ENCODE measurements at places on chromosomes 1 and 21.

DNA sequence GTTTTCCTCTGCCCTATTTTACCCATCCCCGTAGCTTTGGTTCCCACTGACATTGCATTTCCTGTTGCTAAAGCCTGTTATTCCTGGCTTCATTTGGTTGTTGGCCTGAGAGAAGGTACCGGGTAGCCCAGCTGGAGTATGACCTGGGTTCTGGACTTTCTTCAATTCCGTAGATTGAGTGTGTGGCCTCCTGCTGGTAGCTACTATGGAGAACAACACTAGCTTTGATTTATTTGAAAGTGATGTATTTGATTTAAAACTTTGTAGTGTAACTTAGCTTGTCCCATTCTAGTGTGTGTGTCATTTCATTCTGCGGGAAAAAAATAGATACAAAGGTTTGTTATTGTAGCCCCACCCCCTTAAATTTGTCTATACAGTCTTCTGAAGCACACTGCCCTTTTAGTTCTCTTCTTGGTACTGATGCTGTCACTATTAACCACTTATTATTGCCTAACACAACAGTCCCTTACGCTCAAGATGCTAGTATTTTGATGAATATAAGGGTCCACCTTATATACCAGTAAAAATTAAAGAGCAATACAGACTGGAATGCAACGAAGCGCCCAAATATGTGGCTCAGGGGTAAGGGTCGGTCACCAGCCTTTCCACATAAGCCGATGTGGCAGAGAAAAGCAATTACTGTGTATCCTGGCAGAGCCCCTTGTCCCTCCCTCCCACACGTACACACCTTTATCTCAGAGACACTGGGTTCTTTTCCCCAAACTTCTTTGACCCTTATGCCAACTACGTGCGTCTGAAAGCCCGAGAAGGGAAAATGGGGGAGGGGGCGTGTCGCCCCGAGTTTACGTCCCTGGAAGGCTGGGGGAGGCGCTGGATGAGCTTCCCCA, 643 bp upstream of the MOV10 start:
- peak; percentile 60 for DNase-seq

DNA sequence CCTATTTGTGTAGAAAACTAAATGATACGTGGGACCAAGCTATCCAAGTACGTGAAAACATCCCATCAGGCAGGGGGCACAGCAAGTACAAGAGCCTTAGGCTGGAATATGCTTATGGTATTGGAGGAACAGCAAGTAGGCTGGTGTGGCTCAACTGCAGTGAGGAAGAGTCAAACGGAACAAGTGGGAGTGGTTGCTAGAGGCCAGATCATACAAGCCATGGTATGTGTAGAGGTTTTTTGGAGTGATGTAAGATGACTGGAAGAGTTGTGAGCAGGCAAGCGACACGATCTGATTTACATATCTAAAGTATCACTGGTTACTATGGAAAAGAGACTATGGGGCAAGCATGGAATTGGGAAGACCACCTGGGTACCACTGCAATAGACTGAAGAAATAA, 27.8 kb downstream of the ELK4 start:
- DNase-seq, result no peak

GRCh38 chr1:67743072-67743725, 58.2 kb downstream of the GADD45A start:
- DNase-seq, result no peak

DNA sequence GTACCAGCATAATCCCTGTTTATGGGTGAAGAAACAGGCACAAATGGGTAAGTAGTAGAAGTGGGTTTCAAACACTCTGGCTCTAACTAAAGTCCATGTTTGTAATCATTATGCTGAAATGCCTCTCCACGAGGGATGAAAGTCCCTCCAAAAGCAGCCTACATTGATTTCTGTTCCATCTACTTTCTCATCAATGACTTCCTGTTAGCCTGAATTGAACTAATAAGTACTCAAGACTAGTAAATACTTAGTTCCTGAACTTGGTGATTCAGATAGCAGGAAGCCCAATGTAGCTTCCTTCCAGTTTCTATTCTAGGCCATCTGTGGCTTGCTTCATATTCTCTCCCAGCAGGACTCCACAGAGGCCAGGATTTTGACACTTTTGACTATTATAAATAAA, 11.3 kb upstream of the BACH1 start:
- peak; percentile 56 for DNase-seq

GRCh38 chr1:156922986-156923669, 2.7 kb downstream of the LRRC71 start:
- no peak for DNase-seq

GRCh38 chr1:90012300-90012699, 17.4 kb downstream of the ZNF326 start:
- DNase-seq, result no peak

DNA sequence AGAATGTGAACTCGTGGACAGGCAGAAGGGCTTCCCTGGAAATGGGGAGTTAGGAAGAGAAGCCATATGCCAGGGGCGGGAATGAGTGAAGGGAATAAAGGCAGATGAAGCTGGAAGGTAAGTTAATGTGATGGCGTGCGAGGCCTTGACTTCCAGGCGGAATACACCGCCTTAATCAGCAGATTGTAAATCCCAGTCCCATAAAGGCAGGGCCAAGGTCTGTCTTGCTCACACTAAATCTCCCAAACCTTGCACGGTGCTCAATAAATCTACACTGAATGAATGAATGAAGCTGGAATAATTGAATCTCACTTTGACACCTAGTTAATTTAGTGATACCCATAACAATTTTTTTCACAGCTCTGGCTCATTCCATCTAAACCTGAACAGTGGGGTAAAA, 16.8 kb upstream of the PRDM2 start:
- no peak for DNase-seq

- DNase-seq, result no peak
Measured at GRCh38 chr1:32864375-32865019, 6.2 kb downstream of the FNDC5 start.

GRCh38 chr1:2224631-2225428, 3.3 kb upstream of the SKI start:
- no peak for DNase-seq

- peak; percentile 84 for DNase-seq
Measured at GRCh38 chr1:225770561-225771248, 6.9 kb upstream of the SRP9 start.

DNA sequence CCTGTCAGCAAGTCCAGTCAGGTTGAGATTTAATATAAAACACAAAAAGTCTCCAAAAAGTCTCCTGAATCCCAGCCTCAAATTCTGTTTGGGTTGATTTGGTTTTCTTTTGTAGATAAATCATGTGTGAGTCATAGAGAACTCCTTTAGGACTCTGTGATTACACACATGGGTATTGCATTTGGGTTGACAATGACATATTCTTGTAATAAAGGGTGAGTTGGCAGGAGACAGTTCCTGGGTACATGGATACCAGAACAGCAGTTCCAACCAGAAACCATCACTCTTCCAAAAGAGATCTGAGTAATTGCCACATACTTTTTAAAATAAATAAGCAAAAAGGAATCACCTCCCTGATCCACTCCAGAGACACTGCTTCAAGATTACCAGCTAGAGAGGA, 8.9 kb downstream of the CR2 start:
- DNase-seq, result no peak

DNA sequence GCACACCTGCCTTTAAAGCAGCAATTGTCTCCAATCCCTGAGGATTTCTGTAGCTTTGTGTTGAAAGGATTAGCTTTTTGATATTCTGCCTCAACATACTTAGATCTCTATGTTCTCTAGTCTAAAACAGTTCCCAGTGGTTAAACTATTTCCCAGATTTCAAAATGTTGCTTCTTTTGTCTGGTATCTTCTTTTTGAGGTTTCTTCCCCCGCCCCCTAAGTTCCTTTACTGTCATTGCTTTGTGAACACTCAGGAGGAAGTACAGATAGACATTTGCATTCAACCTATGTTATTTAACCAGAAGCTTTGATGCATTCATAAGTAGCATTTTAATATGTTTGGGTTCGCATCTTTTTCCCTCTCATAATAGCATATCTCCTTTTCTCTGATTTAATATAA, 33.5 kb downstream of the CYYR1 start:
- no peak for DNase-seq

DNA sequence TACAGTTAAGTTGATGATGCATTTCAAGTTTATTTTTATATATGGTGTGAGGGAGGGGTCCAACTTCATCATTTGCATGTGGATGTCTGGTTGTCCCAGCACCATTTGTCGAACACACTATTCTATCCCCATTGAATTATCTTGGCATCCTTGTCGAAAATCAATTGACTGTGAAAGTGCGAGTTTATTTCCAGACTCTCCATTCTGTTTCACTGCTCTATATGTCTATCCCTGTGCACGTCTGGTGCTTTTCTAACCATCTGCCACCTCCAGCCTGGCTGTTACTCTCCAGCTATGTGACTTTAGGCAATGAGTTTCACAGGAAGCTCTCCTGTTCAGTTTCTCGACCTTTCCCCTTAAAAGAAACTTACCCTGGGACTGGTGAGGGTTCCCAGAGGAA, 137.1 kb upstream of the KLHDC7A start:
- DNase-seq, result no peak

- DNase-seq, result no peak
Measured at GRCh38 chr1:229147072-229147471, 123.8 kb upstream of the RAB4A start.

- DNase-seq, result no peak
Measured at GRCh38 chr21:24112020-24112419, 1495.3 kb downstream of the MRPL39 start.

GRCh38 chr1:215477632-215478031, 89.5 kb upstream of the KCTD3 start:
- no peak for DNase-seq

GRCh38 chr1:168161459-168161858, 17.3 kb upstream of the TIPRL start:
- DNase-seq, result no peak

- DNase-seq, result no peak
Measured at GRCh38 chr1:165516469-165516868, 27.3 kb upstream of the LRRC52 start.

DNA sequence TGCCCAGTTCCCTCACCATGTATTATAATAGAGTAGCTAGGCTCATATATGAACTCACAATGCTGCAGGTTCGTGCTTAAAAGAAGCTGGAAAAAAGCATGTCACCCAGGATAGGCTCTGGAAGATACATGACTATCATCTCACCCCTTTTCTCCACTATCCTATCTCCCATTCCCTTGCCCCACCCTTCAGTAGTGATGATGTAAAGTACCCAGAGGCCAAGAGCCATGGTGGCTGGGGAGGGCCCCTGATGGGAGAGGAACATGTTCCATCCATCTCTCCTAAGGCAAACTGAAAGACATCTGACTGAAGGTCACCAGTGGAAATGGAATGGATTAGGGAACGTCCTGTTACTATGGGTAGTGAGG, 20.3 kb upstream of the RBBP5 start:
- DNase-seq, result no peak

DNA sequence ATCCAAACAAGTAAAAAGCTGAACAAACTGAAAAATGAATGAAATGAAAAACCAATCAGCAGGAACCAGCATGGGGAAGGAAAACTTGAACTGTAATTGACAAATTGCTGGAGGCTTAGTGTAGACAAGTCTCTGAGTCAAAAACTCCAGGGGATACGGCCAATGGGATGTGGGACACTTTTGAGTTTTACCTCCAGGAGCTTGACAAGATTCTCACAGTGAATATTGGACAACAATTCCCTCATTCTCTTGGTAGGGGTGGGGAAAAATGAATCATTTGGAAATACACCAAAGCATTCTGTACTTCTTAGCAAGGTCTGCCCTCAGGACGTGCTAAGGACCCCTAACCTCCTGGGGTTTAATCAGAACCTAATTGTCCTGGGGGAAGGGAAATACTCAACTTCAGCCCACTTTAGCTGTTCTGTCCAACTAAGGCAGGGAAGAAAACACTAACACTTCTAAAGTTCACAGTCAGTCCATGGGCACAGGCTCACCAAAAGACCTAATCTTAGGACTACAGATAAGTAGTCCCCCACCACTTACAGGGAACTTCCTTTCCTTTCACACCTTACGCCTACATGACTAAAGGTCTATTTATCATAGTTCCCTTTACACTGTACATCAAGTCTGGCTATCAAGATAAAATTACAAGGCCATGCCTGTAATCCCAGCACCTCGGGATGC, 60.7 kb upstream of the CDC42BPA start:
- DNase-seq, result no peak

- DNase-seq, result no peak
Measured at GRCh38 chr1:234763910-234764309, 153.9 kb upstream of the IRF2BP2 start.

GRCh38 chr21:21963911-21964310, 965.7 kb downstream of the NCAM2 start:
- DNase-seq, result no peak

DNA sequence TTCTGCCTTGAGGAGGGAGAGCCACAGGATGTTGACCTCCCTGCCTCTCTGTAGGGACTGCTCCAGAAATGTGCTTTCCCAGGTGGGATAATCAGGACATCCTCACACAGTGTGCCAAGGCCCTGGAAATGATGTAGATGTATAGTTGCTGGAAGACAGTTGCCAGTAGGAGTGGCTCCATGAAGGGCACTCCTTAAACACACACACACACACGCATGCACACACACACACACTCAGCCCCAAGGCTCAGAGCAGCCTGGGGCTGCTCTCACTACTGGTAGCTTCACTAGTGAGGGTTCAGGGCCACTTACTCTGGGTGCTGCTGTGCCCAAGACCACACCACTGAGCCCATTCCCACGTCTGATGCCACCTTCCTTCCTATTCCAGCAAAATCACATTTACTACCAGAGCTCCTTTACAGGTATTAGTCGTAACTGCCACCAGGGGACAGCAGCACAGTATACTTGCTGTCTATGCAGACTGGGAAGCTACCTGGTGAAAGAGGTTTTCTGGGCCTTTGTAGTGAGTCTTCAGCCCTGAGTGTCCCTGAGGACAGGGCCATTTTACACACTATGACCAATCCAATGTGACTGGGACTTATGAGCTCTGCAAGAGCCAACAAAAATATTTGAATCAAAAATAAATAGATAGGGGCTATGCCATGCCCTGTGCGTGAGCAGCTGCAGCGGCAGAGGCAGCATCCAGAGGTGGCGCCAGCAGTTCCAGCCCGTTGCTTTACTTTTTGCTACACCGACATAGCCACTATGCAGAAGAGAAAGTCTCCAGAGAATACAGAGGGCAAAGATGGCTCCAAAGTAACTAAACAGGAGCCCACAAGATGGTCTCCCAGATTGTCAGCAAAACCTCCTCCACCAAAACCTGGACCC, 15.0 kb downstream of the CRNN start:
- no peak for DNase-seq

GRCh38 chr21:34869545-34869944, 179.6 kb downstream of the RUNX1 start:
- DNase-seq, result no peak

- DNase-seq, result no peak
Measured at GRCh38 chr1:19388980-19389379, 76.9 kb downstream of the SLC66A1 start.
